ENCODE measurements at places on chromosomes 1 and 21. TPM values are rescaled to one million over a fixed set of nuclear protein-coding genes. Genes with fewer than 3 reads are reported as not detected.

GRCh38 chr1:32411261-32411660 lies 17.0 kb upstream of the BSDC1 start:
- no peak for DNase-seq

GRCh38 chr1:16267690-16268180 lies 30.8 kb upstream of the CPLANE2 start:
- no peak for DNase-seq

DNA sequence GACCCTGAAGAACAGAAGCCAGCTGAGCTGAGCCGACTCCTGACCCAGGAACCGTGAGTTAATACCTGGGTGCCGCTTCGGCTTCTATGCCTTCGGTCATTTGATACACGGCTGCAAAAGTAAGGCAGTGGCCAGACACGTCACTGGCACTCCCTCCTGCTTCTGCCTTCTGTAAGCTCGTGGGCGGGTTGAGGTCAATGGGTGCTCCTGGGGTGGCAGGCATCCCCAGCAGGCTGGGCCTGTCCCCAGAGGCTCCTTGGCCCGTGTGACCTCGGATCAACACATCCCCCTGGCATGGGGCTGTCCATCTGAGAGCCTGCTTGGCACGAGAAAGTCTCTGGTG lies 35.7 kb upstream of the COL6A1 start:
- no peak for DNase-seq

DNA sequence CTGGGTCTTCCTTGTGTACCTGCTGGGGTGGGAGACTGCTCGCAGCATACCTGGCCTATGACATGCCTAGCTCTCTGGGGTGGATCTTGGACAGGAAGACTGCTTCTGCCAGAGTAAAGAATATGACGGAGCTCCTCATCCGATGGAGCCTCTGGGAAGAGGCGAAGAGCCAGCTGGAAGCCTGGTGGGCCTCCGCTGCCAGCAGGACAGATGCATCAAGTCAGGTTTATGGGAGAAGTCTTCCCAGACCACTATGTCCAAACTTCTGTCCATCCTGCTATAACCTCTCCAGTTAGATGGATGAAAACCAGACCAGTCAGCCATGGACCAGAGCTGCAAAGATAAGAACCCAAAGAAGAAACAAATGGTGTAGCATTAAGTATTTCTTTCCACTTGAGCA lies 27.7 kb upstream of the NGF start:
- DNase-seq: no peak

GRCh38 chr21:22758478-22758877 lies 1760.3 kb downstream of the NCAM2 start:
- DNase-seq: no peak

DNA sequence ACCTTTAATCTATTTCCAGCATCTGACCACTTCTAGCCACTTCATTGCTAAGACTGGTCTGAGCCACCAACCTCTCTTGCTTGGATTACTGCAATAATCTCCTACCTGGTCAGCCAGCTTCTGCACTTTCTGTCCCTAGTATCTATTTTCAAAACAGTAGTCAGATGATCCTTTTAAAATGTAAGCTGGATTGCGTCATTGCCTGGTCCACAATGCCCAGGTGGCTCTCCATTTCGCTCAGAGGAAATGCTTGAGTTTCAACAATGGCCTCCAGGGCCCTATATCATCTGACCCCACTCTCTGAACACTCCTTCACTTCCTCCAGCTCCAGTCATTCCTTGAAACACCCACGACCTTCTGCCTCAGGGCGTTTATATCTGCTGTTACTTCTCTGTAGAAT lies 2.3 kb downstream of the FYB2 start:
- DNase-seq: no peak

GRCh38 chr1:243796016-243796415 lies 54.0 kb downstream of the AKT3 start:
- DNase-seq: no peak

- no peak for DNase-seq
These were observed 16.4 kb downstream of the ALDH4A1 start for GRCh38 chr1:18886003-18886335.

DNA sequence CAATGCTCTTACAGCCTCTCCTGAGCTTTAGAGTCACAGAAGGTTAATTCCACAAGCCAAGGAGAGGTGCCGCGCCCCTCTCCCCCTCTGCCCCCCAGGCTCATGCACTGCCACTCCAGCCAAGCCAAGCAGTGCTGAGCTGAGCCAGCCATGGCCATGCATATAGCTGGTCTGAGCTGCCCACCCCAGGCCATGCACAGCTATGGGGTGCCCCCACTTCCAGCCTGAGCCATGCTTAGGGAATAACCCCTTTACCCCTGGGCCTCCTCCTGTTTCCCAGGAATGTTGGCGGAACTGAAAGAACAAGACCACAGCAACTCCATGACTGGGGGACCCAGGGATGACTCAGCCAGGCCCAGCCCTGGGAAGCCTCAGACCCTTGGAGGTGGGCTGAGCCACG lies 34.0 kb upstream of the MAGOH start:
- no peak for DNase-seq

GRCh38 chr1:88956003-88956402 lies 36.4 kb downstream of the KYAT3 start:
- no peak for DNase-seq

GRCh38 chr1:87204921-87205320 lies 123.8 kb upstream of the LMO4 start:
- no peak for DNase-seq

GRCh38 chr1:93435443-93435842 lies 12.5 kb upstream of the FNBP1L start:
- no peak for DNase-seq

GRCh38 chr1:59481881-59482505 lies 185.1 kb downstream of the FGGY start:
- DNase-seq: no peak

Gene AKIRIN1
- total RNA-seq: 60.0 TPM

Gene ELOVL1
- 91.3 TPM for total RNA-seq

Gene FGR
- not detected for total RNA-seq

Gene PLA2G2F
- 0.12 TPM for total RNA-seq

Gene BRINP3
- total RNA-seq: not detected

Gene SHISAL2A
- total RNA-seq: not detected

Gene IFNLR1
- 7.6 TPM for total RNA-seq

Gene HCRTR1
- not detected for total RNA-seq

Gene SESN2
- 36.8 TPM for total RNA-seq

Measured in HCT116 (cell line).